ENCODE measurements at places on chromosomes 7 and 10. TPM values are rescaled to one million over a fixed set of nuclear protein-coding genes. Genes with fewer than 3 reads are reported as not detected.

DNA sequence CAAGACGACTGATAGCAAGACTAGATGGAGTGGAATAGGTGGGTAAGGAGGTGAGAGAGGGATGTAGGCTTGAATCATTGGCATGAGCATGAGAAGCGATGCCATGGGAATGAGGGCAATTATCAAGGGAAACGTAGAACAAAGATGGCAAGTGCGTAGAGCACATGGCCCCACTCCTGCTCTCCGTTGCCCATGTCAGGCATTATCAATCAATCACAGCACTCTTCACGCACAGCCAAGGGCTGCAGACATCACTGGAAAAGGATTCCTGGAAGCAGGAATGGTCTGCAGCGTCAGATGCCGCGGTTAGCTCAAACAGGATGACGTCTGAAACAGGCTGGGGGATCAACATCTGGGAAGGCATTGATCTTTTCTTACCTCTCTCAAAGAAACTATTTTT is 25.6 kb upstream of the GALNTL5 start:
- H3K27ac ChIP-seq: no peak overlapping the region
- no peaks in the 10 kb centered on the region for H3K4me1 ChIP-seq
- no peak overlapping the region for H3K4me3 ChIP-seq
- H3K27me3 ChIP-seq: no peaks in the 10 kb centered on the region
- DNase-seq: no peak
- no peaks in the 10 kb centered on the region for H3K36me3 ChIP-seq

DNA sequence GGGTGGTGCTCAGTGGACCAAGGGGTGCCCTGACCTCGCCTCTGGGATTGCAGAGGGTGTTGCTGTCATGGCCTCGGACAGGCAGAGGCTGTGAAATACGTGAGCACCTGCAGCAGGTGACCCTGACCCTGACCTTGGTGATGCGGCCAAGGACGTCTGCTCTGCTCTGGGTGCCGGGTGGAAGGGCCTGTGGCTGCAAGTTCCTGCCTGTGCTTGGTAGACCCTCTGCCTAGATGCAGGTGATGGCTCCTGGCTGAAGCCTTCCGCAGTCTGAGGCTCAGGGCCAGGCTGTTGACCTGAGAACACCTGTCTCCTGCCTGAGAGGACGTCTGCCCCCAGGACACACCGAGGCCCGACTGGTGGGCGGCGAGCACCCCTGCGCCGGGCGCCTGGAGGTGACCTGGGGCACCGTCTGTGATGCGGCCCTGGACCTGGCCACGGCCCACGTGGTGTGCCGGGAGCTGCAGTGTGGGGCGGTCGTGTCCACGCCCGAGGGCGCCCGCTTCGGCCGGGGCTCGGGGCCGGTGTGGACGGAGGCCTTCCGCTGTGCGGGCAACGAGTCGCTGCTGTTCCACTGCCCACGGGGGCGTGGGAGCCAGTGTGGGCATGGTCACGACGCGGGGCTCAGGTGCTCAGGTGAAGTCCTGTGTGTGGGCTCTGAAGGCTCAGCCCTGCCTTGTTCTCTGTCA is 4.4 kb downstream of the SCART1 start:
- no peaks in the 10 kb centered on the region for H3K4me1 ChIP-seq
- H3K27me3 ChIP-seq: no peaks in the 10 kb centered on the region
- no peaks in the 10 kb centered on the region for H3K36me3 ChIP-seq

GRCh38 chr10:29878492-29878891 is 180.9 kb downstream of the JCAD start:
- H3K27me3 ChIP-seq: no peaks in the 10 kb centered on the region
- H3K36me3 ChIP-seq: no peaks in the 10 kb centered on the region
- no peak overlapping the region for H3K27ac ChIP-seq
- DNase-seq: no peak
- H3K4me3 ChIP-seq: no peak overlapping the region

The CLDN3 gene
- total RNA-seq: 180 TPM

The OR2A7 gene
- 12.3 TPM for total RNA-seq
